ENCODE measurements at places on chromosomes 6 and 20.

DNA sequence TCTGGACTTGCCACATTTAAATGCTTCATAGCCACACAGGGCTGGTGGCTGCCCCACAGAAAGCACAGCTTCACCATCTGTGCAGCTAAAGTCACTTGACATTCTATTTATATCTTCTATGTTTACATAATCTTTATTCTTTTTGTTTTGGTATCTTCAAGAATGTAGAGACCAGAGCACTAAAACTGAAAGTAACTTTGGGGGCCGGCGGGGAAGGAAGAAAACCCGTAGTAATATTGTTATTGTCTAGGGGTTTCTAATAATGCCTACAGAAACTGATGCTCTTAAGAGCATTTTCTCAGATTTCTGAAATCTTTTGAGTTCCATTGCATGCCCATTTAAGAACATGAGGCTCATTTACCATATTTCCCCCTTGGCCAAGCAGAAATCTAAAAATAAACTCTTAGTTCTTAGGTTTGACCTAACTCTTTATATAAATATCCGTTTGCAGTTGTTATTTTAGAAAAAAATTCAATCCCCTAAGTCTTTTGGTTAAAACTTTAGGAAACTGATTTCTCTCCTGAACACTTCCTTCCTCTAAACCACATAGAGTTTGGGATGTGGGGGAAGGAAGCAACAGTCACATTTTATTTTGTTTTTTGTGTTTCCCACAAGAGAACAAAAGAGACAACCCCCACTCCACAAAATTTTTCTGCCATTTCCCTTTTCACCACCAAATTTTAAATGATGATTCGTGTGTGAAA is 207.6 kb downstream of the OGFRL1 start:
- DNase-seq: no peak

DNA sequence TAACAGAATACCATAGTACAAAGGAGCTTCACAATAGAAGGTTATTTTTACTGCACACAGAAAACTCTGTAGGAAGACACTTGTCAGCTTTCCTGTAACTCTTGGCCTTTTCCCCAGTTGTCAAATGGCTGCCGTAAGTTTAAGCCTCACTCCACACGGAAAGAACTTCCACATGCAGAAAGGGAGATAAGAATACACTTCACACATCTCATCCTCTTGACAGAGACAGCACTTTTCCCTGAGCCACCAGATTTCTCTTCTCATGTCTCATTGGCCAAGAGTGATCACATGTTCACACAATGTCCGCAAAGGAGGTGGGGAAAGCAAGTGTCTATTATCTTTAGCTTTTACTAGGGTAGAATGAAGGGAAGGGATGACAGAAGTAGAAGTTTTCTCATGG is 540.7 kb downstream of the HAO1 start:
- no peak for DNase-seq

DNA sequence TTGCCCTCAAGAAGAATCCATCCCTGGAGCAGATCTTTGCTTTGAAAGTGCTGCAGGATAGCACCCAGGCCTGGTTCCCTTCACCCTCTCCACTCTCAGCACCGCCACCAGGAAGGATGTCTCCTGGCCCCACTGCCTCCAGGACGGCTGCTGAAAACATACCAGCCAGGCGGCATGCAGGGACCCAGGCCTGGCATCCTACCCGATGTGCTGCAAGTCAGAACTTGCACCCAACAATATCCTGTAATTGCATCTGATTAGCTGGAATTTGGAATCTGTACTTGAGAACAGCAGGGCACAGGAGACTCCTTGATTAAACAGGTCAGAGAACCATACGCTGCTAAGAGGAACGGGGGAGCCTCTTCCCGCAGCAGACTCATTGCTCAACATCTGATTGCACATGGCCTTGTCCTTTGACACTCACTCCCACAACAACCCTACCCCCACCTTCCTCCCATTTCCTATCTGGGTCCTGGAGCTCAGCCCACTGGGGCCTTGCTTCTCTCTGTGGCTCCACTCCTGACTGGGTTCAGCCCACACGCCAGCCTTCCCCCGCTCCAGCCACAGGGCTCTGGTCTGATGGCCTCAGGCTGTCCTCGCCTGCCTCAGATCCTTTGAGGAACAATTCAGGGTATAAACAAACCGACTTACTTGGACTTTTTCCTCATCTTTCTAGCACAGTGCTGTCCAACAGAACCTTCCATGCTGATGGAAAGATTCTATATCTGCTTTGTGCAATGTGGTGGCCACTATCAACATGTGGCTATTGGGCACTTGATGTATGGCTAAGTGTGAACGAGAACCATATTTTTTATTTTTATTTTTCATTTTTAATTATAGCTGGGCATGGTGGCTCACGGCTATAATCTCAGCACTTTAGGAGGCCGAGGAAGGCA is 78.0 kb downstream of the FGD2 start:
- DNase-seq: no peak

DNA sequence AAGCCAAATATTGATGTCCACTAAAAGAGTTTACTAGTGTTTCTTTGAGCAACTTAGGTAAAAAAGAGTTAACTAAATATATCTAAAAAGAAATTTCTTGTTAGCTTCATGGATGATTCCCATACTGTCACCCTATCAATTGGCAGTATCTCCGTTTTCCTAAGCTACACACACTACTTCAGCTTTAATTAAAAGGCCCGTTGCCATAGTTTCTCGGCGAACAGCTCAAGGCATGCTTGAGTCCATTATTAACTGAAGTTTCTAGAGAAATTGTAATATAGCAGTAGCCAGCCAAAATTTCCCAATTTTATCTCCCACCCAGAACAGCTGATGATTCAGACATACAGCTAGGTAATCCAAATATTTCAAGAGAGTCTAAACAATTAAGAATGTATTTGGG is 20.0 kb upstream of the BEND6 start:
- no peak for DNase-seq

- DNase-seq: no peak
Observed at GRCh38 chr6:37259191-37259590, 1.2 kb upstream of the TMEM217 start.

- no peak for DNase-seq
Observed at GRCh38 chr20:1397710-1398109, 4.9 kb upstream of the FKBP1A start.

GRCh38 chr6:56841751-56842150 is 113.2 kb upstream of the BEND6 start:
- no peak for DNase-seq

GRCh38 chr20:49691818-49692568 is 21.7 kb downstream of the B4GALT5 start:
- no peak for DNase-seq

- DNase-seq: peak; percentile 28
Observed at GRCh38 chr20:46757754-46758678, 48.6 kb downstream of the SLC2A10 start.

DNA sequence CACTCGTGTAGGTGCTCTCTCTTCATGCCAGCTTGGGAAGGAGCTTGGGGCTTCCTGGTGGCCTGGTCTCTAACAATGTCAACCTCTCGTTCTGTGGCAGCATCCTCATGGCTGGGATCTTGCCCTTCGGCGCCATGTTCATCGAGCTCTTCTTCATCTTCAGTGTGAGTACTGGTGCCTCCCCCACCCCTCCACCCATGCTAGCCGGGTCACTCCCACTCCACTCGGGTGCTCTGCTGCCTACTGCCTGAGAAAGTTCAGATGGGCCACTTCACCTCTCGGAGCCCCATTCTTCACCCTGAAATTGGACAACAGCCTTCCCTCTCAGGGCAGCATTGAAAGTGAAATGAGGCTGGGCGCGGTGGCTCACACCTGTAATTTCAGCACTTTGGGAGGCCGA is 48.8 kb downstream of the TM9SF4 start:
- DNase-seq: no peak

DNA sequence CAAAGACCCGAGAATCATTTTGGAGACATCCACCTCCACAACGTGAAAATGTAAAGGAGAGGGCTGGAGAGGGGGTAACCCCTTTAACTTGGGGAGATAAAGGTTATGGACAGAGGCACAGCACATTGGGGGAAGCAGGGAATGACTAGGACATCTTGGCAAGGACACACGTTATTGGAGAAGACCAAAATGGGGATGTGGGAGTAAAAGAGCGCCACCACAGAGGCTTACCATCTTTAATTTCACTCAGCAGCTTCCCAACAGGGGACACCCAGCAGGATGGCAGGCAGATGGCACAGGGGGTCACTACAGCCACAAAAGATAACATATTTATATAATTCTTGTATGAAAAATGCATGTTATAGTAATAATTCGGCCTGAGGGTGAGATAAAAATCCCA is 9.8 kb downstream of the C6orf52 start:
- DNase-seq: no peak

DNA sequence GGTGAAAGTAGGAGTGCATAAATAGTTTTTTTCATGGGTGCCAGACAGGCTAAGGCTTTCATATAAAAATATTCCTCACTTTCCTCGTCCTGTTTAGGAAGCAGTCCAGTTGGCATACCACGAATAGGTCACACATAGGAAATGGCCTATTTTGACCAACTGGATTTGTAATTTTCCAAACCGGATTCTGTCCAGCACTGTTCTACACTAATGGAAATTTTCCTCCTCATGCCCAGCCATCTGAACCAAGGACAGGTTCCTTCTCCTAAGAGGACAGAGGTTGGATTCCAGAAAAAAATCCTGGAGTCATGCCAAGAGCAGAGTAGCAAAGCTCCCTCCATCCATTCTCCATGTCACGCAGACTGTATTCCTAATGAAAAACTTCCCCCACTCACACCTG is 43.1 kb downstream of the PANK2 start:
- no peak for DNase-seq

GRCh38 chr20:47304287-47304686 is 52.2 kb downstream of the ZMYND8 start:
- DNase-seq: no peak

DNA sequence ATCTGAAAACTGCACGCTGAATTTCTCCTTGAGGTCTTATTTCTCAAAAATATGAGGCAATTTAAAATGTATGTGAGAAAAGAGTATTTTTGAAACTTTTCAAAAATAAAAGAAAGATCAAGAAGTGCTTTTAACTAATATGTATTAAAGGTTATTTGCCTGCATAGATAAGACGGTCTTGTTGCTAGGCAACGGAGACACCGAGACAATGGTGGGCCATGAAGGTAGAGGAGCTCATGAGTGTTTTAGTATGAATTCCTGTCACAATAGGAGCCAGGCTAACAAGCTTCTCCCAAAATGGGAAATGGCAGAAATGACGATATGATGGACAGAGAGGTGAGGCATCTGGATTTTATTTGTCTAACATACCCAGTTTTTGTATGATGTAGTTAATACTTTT is 308.2 kb downstream of the SLC35F1 start:
- no peak for DNase-seq

- DNase-seq: no peak
Observed at GRCh38 chr6:241336-241865, 50.9 kb upstream of the DUSP22 start.

GRCh38 chr20:47493963-47494293 is 7.8 kb upstream of the NCOA3 start:
- DNase-seq: no peak

DNA sequence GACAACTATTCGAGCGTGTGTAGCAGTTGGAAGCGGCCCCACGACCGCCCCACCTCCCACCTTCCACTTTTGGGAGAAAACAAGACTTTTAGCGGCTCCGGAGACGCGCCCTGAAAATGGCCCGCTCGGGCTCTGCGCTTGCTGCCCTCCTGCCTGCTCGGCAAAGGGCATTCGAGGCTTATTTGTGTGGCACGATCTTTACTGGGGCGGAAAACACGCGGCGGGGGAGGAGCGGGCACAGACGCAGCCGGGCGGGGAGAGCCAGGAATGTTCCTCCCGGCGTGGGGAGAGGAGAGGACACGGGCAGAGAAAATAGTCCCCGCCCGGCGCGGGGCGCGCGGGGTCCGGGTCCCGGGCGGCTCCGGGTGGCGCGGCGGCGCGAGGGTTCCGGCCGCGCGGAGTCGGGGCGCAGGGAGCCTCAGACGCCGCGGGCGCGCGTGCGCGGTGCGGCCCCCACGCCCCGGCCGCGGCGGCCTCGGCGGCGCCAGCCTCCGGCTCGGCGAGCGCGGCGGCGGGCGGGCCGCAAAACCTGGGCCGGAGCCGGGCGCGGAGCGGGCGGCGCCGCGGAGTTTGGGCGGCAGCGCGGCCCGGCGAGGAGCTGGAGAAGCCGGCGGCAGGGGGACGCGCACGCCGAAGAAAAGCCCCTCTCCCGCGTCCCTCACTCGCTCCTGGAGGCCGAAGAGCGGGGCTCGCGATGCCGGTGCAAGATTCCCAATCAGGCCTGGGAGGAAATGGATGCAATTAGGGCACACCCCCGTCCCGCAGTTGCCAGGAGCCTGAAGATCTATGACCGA is 90.0 kb upstream of the ARID1B start:
- peak; percentile 68 for DNase-seq

DNA sequence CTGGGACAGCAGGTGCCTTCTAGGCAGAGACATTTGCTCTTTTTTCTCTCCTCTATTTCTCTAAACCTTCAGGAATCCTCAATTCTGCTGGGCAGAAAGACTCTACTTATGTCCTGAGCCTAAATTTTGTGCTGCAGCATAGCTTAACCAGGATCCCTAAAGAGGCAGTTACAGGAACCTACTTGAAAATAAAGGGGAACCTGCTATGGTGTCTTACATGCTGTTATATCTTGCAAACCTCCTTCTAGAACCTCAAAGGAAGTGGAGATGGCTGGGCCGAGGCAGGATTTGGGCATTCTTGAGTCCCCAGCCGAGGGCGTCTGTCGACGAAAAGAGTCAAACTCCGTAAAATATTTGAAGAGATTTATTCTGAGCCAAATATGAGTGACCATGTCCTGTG is 17.1 kb upstream of the GMNN start:
- no peak for DNase-seq

DNA sequence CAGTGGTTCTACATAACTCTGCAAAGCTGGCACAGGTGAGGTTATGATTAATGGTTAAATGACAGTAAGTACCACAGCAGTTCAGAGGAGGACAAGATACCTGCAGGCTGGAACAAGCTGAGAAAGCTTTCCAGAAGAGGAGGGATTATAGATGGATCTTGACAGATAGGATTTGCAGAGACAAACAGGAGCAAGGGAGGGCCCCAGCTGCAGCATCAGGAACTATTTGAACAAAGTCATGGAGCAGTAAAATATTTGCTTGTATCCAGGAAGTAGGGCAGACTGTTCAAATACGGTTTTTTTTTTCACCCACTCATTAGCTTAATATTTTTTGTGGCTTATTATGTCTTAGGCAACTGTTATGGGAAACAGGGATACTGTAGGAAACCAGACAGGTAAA is 144.4 kb upstream of the MAN1A1 start:
- DNase-seq: no peak

DNA sequence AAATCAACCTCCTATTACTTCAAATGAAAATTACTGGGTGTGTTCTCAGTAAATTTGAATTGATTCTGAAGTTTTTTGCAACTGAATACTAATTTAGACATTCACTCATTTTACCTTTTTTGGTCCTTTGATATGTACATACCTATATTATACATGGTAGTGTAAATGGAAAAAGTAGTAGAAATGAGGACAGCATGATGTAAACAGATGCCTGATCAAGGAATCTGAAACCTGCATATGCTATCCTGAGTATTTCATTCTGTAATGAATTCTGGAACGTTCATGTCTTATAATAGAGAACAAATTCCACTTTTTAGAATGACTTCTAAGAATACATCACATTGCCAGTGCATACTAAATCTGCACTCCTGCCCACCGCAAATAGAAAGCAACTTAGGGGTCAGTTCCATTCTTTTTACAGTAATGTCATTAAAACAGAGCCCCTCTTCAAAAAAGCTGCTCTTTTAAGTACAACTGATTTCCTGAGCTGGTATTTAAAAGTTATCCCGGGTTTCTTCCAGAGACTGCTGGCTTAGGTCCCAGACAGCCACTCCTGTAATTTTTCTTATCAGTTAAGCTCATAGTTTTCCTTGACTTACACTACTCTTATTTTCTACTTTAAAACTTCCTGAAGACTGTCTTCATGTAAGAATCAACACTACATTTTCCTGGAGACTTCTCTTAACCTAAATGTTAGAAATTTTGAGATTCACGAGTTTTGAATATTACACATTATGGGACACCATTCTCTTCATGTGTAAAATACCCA is 48.4 kb downstream of the MAP3K7 start:
- no peak for DNase-seq
